WTC11 (cell line): ENCODE measurements at places on chromosomes 1 and 21. TPM values are rescaled to one million over a fixed set of nuclear protein-coding genes. Genes with fewer than 3 reads are reported as not detected.

DNA sequence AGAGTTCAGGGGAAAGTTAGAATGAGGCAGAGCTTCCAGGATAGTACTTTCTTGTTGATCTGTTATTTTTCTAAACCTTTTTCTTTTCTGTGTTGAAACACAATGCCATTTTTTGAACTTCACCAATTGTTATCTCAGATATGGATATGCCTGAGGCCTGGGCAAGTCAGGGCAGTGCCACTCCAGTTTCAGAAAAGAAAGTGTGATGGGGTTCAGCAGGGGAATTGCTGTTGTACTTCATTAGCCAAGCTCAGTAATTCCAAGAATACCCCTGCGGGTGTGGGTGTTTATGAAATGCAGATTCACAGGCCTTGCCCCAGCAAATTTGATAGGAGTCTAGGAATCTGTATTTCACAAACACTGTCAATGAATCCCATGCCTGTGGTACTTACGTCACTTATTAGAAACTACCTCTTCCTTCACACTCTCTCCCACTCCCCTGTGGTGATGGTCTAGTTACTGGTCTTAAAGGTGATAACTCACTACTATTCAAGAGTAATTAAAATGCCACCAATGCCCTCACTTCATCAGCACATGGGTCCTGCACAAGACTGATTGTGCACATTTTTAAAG, 142.3 kb downstream of the PBX1 start:
- no peak overlapping the region for H3K27ac ChIP-seq
- H3K4me3 ChIP-seq: no peak overlapping the region
- DNase-seq: no peak
- no peaks in the 10 kb centered on the region for H3K36me3 ChIP-seq
- no peaks in the 10 kb centered on the region for H3K27me3 ChIP-seq

Gene TSSK3
- total RNA-seq: 1.2 to 2.9 TPM (median 1.7 TPM) in 3 replicates

Gene CCDC190
- not detected in 3 replicates for total RNA-seq

DNA sequence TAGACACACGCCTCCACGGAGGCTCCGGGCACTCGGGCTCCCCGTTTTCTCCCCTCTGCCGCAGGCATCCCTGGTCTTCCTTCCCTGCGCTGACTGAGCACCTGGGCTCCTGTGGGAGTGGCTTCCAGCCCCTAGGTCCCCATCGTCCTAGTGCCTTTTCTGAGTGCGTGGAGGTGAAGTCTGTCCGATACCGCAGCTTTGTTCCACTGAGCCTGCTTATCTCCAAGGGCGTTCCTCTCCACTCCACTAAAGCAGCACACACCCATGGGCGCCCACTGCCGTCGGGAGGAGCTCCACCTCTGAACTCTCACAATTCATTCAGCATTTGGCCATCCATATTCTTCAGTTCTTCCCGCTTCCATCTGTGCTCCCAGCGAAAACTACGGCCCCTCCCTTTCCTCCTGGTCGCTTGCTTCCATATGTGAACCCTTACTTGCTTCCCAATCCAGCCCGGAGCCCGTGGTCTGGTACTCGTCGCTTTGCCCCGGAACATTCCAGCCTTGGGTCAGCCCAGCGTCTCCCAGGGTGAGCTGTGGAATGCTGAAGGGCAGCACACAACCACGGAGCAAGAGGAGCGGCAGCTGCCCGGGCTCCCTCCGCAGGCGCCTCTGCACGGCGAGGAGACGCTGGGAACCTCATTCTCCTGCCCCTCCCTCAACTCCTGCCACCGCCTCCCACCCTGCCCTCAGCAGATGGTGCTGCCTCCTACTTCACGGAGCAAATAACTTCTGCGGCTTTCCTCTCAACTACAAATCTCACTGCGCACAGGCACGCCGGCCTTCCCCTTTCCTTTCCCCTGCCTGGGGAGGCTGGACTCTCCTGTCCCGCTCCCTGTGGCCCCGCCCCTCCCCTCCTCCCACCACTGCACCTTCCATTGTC, 27.5 kb downstream of the ATP8B2 start:
- peaks cover 22% of the 10 kb centered on the region for H3K27me3 ChIP-seq
- peak; percentile 73 for DNase-seq
- H3K4me1 ChIP-seq: peaks cover 13% of the 10 kb centered on the region
- H3K4me3 ChIP-seq: peak overlapping the region; percentile 87

DNA sequence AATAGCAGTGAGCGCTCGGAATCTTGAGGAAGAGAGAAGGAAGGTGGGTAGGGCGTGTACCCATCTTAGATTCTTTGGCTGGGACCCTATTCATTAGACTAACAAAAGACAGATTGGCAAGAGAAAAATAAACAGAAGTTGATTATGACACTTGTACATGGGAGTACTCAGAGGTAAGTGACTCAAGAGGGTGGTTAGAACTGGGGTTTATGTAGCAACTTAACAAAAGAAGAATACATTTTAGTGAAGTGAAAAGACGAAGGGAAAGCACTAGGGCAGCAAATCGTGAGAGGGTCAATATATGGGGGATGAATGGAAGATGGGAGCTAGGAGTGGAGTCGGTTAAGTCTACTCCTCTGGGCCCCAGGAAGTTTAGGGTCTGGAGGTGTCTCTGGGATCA, 25.8 kb upstream of the RCC2 start:
- H3K4me3 ChIP-seq: no peak overlapping the region
- no peaks in the 10 kb centered on the region for H3K36me3 ChIP-seq
- H3K27ac ChIP-seq: no peak overlapping the region
- H3K27me3 ChIP-seq: peaks cover 30% of the 10 kb centered on the region
- H3K4me1 ChIP-seq: peaks cover 42% of the 10 kb centered on the region
- no peak for DNase-seq

DNA sequence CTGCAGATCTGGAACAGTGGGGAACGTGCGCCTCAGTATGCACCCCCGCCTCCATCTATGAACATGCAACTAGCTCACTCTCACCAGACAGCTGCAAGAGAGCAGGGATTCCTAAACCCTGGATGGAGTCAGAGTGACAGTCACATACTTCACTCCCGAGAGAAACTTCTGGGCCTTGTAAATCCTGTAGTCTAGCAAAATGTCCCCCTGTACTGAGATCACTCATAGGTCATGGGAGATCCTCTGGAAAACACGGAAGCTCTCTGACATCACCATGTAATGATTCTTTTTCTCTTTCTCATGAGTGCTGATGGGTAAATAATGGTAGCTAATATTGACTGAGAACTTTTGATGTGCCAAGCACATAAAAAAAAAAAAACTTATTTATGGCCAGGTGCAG, 23.4 kb upstream of the TARDBP start:
- H3K4me1 ChIP-seq: peaks cover 9% of the 10 kb centered on the region
- H3K27me3 ChIP-seq: no peaks in the 10 kb centered on the region
- DNase-seq: no peak
- no peaks in the 10 kb centered on the region for H3K36me3 ChIP-seq

DNA sequence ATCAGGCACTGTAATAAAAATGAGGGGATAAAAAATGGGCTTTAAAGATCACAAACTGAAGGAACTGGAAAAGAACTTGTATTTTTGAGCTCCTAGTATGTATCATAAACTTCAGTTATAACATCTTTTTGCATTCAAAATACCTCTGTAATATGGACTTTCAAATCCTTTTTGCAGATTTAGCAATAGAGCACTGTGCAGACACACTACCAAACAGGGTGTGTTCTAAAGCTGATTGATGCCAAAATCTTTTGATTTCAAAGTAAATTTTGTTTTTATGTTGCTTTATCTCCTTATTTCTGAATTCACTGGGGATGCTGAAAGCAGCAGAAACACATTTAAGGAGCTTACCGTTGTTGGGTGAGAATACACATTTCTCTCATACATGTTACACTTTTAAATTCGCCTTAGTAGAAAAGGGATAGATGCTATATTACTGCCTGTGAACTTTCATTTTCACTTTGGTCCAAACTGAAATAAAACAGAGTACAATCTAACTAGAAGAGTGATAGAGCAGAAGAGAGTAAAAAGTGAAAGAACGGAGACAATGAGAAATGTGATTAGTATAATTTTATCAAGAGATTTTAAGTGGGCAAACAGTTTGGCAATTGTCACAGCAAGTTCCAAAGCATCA, 1126.6 kb downstream of the BRINP3 start:
- no peak overlapping the region for H3K27ac ChIP-seq
- H3K4me1 ChIP-seq: no peaks in the 10 kb centered on the region
- no peak overlapping the region for H3K4me3 ChIP-seq
- no peaks in the 10 kb centered on the region for H3K36me3 ChIP-seq

Gene EDARADD
- 4.5 to 5.0 TPM (median 4.6 TPM) in 3 replicates for total RNA-seq

GRCh38 chr1:175217721-175218531, 25.4 kb upstream of the KIAA0040 start:
- DNase-seq: no peak
- no peaks in the 10 kb centered on the region for H3K27me3 ChIP-seq
- no peak overlapping the region for H3K27ac ChIP-seq
- H3K4me3 ChIP-seq: no peak overlapping the region
- peaks cover 27% of the 10 kb centered on the region for H3K4me1 ChIP-seq

DNA sequence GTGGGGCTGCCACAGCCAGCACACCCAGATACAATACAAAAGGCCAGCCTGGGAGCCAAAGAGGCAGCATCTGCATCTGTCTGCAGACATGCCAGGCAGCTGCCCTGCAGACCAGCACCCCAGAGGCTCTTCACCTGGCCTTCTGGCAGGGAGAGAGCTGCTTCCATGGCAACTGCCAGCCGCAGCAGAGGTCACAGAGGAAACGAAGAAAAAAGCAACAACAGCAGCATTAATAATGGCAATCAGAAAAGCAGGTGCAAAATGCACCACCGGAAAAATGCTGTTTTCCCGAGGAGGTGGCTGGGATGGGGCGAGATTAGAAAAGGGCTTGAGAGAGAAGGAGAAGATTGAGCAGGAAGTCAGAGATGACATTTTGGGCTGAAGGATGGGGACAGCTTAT, 309.5 kb downstream of the PCP4 start:
- peaks cover 2% of the 10 kb centered on the region for H3K36me3 ChIP-seq

Gene PROX1
- 3.0 to 3.8 TPM (median 3.3 TPM) in 3 replicates for total RNA-seq

Gene DONSON
- 27.5 to 32.2 TPM (median 29.6 TPM) in 3 replicates for total RNA-seq

DNA sequence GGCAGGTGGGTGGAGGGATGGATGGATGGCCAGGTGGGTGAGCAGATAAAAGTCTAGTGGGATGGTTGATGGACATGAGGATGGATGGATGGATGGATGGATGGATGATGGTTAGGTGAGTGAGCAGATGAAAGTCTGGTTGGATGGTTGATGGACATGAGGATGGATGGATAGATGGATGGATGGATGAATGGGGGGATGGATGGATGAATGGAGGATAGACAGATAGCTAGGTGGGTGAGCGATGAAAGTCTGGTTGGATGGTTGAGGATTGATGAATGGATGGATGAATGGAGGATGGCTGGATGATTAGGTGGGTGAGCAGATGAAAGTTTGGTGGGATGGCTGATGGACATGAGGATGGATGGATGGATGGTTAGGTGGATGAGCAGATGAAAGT, 9.0 kb upstream of the ARHGEF19 start:
- no peak overlapping the region for H3K27ac ChIP-seq
- no peak for DNase-seq
- H3K4me1 ChIP-seq: peaks cover 18% of the 10 kb centered on the region

Gene NMNAT2
- total RNA-seq: 8.8 to 10.5 TPM (median 8.9 TPM) in 3 replicates

DNA sequence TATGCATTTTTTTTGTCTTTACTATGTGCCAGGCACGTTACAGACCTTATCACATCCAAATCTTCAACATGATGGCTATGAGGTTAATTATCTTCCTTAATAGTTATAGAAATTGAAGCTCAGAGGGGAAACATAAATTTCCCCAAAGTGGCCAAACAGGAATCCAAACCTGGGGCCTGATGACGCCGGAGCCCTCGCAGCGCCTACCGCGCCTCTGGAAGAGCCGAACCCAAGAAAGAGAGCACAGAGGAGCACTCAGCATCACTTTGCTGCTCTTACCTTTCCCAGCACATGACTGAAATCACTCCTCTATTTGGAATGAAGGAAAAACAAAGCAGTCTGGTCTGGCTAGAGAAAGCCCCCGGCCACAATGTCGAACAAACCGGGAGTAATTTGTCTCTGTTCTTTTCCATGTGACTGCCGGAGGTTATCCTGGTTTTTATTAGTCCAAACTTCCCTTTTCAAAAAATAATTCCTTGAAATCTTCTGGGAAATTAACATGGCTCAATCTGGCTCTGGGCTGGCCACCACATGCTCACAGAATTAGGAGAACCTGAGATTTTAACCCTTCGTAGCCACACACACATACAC, 195.5 kb downstream of the ADSS2 start:
- peaks cover 3% of the 10 kb centered on the region; the same call in 1 of the 2 replicates for H3K4me1 ChIP-seq
- H3K27ac ChIP-seq: no peak overlapping the region
- H3K27me3 ChIP-seq: no peaks in the 10 kb centered on the region
- H3K36me3 ChIP-seq: no peaks in the 10 kb centered on the region

Gene FCRL4
- total RNA-seq: not detected in 3 replicates

DNA sequence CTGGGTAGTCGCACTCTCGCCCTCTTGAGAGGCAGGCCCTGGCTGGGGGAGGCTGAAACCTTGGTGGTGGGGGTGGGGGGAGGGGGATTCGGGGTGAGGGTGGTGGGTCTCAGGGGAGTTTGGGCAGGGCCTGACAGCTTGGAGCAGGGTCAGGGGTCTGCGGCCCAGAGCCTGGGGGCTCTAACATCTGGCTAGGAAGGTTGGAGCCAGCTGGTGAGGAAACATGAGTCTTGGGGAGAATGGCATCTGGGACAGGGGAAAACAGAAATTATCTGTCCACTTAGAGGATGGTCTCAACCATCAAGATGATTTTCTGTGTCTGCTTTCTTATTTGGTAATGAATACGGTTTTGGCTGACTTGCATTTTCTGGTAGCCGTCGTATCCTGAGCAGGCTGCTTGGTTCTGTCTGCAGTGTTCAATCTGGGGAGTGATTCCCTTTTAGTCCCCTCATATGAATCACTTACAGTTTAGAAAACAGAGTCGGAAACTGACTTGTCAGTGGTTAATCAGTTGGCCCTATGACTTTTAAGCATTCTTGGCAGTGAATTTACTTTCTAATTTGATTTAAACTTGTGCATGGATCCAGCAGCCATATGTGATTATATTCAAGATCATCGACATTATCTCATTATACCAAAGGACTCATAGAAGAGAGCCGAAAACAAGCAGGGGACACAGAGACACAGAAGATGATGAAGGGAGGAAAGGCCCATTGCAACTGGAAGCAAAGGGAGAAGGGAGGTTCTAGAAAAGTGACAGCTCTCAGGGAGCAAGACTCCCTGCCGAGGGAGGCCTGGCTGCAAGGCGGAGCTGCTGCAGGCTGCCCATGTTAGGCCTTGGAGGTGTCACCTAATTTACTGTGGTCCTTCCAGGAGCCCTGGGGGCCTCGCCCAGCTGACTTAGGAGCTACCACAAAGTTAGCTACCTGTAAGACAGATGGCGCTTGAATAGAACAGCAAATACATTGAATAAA, 237.6 kb downstream of the SDCCAG8 start:
- H3K4me1 ChIP-seq: peaks cover 91% of the 10 kb centered on the region
- DNase-seq: no peak
- H3K36me3 ChIP-seq: peaks cover 22% of the 10 kb centered on the region
- 0 out of 2 replicates have a peak overlapping the region, but pooled peaks have one; percentile 12 for H3K4me3 ChIP-seq
- H3K27ac ChIP-seq: peak overlapping the region; percentile 95

GRCh38 chr1:92065042-92065441, 10.2 kb downstream of the SETSIP start:
- H3K27me3 ChIP-seq: no peaks in the 10 kb centered on the region
- no peaks in the 10 kb centered on the region for H3K4me1 ChIP-seq
- H3K27ac ChIP-seq: no peak overlapping the region
